ENCODE measurements at places on chromosomes 4 and X.

DNA sequence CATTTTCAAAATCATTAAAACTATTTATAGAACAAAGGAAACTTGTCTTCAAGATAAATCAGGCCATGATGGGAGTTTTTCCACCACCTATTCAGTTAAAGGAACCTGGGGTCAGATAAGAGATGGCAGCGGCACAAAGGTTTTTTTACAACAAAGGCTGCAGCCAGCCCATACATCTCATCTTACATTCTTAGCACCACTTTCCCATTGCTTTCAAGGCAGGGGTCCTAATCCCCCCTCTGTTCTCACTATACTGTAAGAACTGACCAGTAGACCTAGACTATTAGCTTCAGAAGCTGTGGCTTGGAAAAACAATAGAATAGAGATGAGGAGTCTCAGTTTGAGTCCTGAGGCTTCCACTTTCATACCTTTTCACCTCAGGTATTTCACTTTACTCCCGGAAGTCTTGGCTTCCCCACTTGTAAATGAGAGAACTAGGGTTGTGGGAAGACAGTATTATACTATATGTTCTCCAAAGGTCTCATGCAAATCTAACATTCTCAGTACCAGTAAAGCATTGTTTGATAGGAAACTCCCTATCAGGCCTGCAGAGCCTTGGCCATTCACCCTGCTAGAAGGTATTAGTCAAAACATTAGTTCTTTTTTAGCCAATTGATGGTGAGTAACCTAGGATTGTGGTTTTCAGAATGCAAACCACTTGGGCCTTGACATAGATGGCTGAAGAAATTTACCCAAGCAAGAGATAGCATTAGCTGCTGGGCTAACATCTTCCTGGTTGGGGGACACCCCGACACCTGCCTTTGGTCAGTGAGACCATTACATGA is 182.9 kb upstream of the PBDC1 start:
- no peak for DNase-seq

- no peak for DNase-seq
Measured at GRCh38 chrX:71489540-71489939, 43.4 kb upstream of the OGT start.

GRCh38 chr4:105572296-105572695 is 19.9 kb downstream of the ARHGEF38 start:
- no peak for DNase-seq

GRCh38 chrX:121832446-121832845 is 785.0 kb downstream of the GLUD2 start:
- DNase-seq: no peak

- DNase-seq: no peak
Measured at GRCh38 chr4:189098932-189099696, 841.6 kb upstream of the FRG1 start.

GRCh38 chr4:18611026-18611425 is 589.5 kb upstream of the LCORL start:
- DNase-seq: no peak

DNA sequence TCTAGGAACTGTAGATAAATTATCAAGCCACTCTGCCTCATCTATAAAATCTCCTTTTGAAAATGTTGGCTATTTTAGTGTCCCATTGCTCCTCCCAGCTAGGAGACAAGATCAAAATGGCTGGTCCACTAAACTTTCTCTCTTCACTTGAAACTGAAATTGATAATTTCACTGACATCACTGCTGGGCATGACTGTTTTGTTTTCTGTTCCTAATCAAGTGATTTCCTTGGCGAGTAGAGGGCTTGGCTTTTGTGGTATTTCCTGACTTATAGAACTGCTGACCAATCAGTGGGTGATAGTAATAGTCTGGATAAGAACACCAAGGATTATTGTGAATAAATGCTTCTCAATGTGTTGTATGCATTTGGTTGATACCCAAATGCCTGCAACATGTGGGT is 2152.9 kb downstream of the ARAP2 start:
- no peak for DNase-seq

DNA sequence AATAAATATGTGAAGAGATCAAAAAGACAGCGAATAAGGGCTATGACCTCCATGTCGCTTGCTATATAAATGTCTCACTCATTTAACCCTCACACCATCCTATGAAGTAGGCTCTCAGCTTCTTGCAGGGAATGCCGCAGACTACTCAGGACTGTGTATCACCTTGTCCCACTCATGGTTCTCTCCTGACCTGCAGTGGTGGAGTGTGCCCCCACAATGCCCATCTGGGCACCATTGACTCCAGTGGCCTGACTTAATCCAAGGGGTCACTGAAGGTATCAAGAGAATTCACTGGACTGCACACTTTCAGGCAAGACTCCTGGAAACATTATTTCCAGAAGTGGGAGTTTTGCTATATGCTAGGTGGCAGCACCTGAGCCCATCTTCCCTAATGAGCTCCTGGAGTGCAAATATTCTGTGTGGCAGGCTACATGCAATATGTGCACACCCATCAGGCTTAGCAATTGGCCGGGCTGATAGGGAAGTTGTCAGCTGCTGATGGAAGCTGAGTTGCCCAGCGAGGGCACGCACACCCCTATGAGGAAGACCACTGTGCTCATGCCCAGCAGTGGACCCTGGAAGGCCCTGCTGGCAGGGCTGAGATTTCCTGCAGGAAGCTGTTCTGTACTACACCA is 8.2 kb upstream of the EFNB1 start:
- DNase-seq: no peak

GRCh38 chrX:24956828-24957227 is 58.9 kb downstream of the ARX start:
- DNase-seq: no peak

GRCh38 chr4:153403726-153404125 is 59.2 kb downstream of the MND1 start:
- no peak for DNase-seq

GRCh38 chr4:42654631-42655268 is 2.2 kb downstream of the ATP8A1 start:
- peak; percentile 28 for DNase-seq

DNA sequence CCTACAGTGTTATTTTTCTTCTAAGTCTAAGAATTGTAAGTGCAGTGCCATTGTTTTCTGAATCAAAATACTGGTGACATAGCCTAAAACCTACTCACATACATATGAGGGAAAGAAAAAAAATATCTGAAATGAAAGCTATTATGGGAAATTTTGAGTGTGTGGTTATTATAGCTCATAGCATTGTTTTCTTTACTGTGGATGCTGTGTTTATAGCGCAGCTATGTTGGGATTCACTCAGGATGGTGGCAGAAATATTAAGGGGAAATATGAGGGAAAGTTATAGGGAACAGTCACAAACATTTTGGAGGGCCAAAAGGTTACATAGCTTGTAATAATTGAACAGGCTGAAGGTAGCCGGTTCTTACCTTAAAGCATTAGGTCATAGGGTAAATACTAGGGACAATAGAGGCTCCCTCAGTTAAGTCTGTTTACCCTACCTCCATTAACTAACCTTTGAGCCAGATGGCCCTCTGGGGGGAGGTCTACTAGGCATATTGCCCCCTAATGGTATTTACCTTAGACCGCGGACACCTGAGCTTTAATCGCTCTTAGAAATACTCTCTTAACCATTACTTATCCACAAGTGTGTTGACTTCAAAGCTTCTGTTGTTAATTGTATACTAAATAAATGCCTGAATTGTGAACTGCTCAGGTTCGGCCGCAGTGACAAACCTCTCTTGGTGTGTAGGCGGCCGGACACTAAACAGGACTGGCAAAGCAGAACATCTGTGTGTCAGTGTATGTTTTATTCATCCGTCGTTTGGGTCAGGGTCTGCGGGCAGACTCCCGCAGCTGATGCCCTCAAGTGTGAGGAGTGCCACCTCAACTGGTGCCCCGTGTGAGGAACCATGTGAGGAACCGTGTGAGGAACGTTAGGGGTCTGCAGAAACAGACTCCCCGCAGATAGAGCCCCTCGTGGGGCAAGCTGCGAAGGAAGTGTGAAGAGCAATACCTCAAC is 21.3 kb upstream of the SULT1B1 start:
- DNase-seq: no peak

- no peak for DNase-seq
Measured at GRCh38 chr4:51963841-51964517, 56.2 kb downstream of the LRRC66 start.

DNA sequence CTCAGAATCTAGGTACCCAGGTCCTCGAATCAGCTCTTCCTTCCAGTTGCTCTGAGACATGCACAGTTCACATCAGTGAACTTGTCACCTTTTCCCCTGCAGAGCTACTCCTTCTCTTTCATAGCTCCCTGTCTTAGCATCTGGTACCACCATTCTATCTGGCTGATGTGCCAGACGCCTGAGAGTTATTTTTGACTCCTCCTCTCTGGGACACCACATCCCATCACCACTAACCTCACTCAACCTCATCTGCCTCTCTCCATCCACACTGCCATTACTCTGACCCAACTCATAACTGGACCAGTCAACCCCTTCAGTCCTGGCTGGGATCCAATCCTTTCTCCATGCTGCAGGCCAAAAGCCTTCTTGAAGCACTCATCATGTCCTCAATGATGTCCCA is 44.5 kb downstream of the SLC2A9 start:
- no peak for DNase-seq

GRCh38 chrX:154737136-154737535 is 13.7 kb downstream of the GAB3 start:
- DNase-seq: no peak

GRCh38 chr4:120355881-120356280 is 289.2 kb upstream of the MAD2L1 start:
- DNase-seq: no peak

GRCh38 chrX:110310000-110310790 is 7.7 kb downstream of the AMMECR1 start:
- DNase-seq: no peak

DNA sequence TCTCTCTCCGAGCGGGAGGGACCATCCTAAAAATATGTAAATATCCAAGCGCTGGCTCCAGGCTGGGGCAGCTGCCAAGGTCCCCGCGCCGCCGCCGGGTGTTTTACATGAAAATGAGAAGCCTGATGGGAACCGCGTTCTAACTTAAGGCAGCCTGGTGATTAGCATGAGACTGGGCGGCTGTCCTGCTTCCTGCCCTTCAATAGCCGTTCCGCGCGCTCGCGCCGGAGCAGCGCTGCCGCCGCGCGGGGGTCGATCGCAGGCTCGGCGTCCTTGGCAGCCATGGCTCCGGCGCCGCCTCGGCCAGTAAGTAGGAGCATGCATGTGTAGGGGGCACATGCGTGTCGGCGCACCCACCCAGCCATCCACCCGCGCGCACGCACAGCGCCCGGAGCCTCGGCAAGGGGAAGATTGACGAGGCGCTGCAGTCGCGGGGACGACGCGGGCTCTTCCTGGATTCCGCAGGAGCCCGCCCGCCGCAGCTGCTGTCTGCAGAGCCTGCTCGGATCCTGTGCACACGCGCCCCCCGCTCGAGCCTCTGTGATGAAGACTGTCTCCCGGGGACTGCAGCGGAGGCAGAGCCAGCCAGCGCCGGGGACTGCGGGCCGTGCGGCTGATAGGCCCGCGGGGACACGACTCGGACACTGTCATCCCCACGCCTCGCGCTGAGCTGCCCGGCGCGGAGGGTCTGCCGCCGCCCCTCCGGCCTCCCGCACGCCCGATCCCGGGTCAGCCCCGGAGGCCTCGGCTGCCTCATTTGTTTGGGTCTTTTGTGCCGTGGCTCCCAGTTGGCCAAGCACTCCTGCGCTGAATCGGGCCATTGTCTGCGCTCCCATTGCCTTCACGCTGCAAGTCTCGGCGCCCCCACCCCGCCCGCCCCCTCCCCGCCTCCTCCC is 734 bp downstream of the STOX2 start:
- DNase-seq: peak; percentile 9

GRCh38 chrX:12898073-12898472 is 8.3 kb upstream of the TLR8 start:
- no peak for DNase-seq

- DNase-seq: no peak
Measured at GRCh38 chr4:6278801-6279197, 9.1 kb downstream of the WFS1 start.

GRCh38 chrX:12868747-12869146 is 1.9 kb downstream of the TLR7 start:
- DNase-seq: no peak

GRCh38 chr4:143382596-143382995 is 45.9 kb downstream of the GAB1 start:
- DNase-seq: no peak

DNA sequence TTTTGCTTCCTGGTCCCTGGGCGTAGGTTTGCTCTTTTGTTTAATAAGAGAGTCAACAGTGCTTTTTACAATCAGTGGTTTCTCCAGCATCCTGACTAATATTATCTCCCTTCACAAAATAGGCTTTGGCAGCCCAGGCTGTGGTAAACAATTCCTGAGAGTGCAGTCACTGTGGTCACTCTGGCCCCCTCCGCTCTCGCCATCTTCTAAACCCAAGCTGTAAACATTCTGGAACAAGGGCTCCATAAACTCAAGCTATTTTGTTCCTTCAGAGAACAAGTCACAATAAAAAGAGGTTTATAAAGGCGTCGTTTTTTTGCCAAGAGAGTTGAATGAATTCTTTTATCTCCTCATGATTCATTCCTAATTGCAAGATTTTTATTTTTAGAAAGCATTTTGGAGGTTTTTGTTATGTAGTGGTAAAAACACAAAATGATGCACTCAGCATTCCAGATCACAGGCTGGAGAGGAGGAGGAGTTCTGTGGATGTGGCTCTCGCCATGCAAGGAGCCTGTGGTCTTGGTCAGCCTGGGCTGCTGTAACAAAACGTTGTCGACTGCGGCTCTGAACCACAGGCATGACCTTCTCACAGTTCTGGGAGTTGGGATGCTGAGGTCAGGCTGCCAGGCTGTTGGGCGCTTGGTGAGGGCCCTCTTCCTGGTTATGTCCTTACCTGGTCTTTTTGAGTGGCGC is 486.4 kb upstream of the FAT1 start:
- no peak for DNase-seq

DNA sequence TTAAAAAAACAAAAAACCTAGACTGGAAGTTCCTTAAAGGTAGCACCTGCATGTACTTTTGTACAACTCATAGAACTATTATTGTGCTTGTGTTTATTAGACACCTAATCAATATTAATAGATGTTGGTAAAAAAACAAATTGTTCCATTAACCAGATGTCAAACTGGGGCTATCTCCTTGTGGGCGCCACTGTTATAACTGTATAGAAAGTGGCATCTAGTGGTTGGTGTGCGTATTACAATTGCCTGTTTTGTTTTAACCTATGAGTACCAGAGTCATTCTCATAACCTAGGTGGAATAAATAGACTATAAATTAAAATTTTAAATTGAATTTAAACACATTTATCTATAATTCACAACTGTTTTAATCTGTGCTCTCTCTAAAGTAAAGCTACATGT is 97.4 kb downstream of the COL4A5 start:
- no peak for DNase-seq

DNA sequence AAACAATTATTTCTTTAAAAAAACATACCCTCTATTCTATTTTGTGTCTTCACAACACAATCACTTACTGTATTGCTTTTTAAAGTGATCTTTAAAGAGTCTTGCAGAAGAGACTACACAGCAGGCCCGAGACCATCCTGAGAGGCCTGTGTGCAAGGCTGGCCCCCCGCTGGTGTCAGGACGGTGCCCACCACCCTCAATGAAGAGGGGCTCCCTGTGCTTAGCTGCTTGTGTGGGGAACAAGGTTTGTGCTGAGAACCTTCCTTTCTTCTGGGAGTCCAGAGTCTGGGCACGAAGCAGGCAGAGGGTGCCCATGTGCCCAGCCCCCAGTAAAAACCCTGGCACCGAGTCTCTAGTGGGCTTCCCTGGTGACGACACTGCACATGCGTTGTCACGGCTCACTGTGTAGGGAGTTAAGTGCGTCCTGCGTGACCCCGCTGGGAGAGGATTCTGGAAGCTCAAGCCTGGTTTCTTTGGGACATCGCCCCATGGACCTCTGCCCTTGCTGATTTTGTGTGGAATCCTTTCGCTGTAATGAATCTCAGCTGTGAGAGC is 22.0 kb downstream of the RGS12 start:
- no peak for DNase-seq
